ENCODE measurements at places on chromosomes 11 and 22. TPM values are rescaled to one million over a fixed set of nuclear protein-coding genes. Genes with fewer than 3 reads are reported as not detected.

DNA sequence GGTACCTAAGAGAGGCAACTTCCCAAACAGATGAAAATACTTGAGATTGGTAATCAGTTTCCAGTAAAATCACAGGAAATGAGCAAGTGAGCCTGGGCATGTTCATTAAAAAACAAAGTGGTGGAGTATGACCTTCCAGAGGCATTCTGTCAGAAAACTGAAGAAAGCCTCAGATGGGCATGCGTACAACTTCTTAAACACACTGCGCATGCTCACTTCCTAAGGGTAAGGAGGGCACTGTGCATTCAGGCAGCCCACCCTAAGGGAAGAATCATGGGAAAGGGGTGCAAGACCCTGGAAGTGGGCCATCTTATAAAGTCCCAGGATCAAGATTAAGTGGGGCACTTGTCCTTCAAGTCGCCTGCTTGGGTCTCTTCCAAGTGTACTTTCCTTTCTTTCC lies 4.0 kb downstream of the OR52K2 start:
- H3K27ac ChIP-seq: no peak overlapping the region
- no peaks in the 10 kb centered on the region for H3K4me1 ChIP-seq
- H3K36me3 ChIP-seq: no peaks in the 10 kb centered on the region
- H3K4me3 ChIP-seq: no peak overlapping the region

TBX10 gene
- not detected for total RNA-seq

KRTAP5-7 gene
- not detected for total RNA-seq

GRCh38 chr11:76787911-76788596 lies 4.9 kb downstream of the TSKU start:
- DNase-seq: no peak
- H3K4me1 ChIP-seq: peaks cover 18% of the 10 kb centered on the region
- no peaks in the 10 kb centered on the region for H3K36me3 ChIP-seq

- H3K27ac ChIP-seq: no peak overlapping the region
- peaks cover 8% of the 10 kb centered on the region for H3K4me1 ChIP-seq
- no peaks in the 10 kb centered on the region for H3K36me3 ChIP-seq
- DNase-seq: no peak
- H3K27me3 ChIP-seq: no peaks in the 10 kb centered on the region
Observed at GRCh38 chr11:36292311-36292722, 3.1 kb upstream of the COMMD9 start.

- no peak for DNase-seq
- H3K27ac ChIP-seq: no peak overlapping the region
- H3K4me1 ChIP-seq: no peaks in the 10 kb centered on the region
- H3K36me3 ChIP-seq: no peaks in the 10 kb centered on the region
- no peak overlapping the region for H3K4me3 ChIP-seq
Observed at GRCh38 chr11:124454552-124454951, 9.1 kb upstream of the OR8B8 start.

Measured in ascending aorta (tissue), 2 donors.